AG09319 (cell line): ENCODE measurements at places on chromosomes 1 and 21.

GRCh38 chr1:2472109-2472508 lies 4.0 kb upstream of the PLCH2 start:
- DNase-seq: no peak

DNA sequence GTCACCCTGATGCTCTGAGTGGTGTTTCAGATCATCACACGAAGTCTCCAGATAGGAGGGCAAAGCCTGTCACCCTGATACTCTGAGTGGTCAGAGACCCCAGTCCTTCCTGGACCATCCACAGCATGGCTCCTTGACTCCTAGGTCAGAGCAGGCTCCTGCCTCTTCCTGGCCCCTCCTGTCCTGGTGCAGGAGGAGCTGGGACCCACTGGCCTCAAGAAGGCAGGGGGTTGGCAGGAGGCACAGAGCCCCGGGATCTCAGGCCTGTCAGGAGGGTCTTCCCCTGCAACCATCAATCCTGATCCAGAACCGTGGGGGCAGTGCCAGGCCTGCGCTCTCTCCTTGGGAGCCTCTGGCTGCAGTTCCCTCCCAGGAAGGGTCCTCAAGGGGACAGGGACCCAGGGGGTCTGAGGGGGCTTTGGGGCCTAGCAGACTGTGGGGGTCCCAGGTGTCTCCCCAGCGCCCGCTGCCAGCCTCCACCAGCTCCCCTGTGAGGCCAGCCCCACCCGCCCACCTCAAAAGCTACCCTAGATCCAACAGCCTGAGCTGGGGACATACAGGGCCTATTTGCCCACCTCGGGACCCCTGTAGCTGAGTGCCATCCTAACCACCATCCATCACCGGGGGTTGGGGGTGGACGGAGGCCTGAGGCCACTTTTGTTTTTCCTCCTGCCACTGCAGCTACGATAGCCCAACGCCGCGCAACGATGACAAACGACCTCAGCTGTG lies 27.5 kb downstream of the COL6A1 start:
- DNase-seq: no peak

GRCh38 chr1:29549001-29549400 lies 312.7 kb downstream of the PTPRU start:
- no peak for DNase-seq

DNA sequence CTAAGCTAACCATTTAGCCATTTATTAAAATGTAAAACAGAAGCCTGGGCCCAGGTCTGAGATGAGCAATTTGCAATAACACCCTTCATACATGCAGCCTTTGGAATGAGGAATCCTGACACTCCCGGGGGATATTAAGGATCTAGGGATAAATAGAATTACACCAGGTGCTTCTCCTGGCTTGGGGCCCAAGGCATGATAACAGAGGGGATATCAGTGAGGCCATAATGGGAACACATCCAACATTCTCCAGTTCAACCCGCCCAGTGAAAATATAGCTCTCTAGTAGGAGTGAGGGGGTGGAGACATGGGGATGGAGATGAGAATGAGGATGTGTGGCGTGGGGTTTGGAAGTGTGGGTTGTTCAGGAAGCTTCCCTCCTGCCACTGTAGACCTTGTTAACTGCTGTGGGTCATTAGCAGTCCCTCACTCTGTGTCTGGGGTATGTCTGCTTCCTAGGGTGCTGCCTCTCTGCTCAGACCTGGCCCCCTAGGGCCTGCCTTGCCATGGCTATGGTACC lies 57.9 kb upstream of the KANK4 start:
- DNase-seq: no peak

DNA sequence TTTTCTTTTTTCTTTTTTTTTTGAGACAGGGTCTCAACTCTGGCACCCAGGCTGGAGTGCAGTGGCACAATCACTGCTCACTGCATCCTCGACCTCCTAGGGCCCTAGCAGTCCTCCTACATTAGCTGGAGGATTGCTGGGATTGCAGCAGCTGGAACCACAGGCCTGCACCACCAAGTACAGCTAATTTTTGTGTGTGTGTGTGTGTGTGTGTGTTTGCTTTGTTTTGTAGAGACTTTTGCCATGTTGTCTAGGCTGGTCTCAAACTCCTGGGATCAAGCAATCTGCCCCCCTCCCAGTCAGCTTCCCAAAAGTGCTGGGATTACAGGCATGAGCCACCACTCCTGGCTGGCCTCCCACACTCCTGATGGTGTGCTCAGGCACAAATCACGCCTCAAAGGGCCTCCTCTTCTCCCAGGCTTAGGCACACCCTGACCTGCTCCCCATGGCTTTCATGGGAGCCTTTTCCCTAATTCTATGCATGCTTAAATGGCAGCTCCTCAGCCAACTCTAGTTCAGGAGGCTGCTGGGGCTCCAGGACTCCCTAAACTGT lies 9.4 kb downstream of the FAM229A start:
- no peak for DNase-seq

DNA sequence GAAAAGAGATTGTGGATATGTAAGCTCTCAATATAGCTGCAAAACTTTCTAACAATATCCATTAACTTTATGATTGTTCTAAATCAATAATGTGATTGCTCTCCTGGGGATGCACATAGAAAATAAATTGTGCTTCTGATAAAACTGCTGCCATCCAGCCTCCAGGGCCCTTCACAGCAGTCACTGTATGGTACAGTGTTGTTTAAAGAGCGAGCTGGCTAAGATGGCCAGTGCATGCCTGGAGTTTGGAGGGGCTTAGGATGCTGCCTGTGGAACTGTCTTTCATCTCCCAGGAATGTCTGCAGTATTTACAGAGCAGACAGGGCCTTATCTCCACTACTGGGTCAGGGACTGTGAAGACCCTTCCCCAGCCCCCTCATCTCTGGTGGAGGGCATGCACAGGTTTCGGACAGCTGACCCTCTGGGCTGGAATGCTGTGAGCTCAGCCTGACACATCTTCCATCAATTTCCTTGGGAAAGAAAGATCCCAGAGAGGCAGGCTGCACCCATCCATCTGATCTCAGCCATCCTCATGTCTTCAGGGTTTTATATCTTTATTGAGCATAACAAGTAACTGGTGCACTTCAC lies 137.0 kb downstream of the PLPP3 start:
- no peak for DNase-seq
